Smooth muscle cell of the pulmonary artery (primary cell): ENCODE measurements at places on chromosomes 1 and 21. TPM values are rescaled to one million over a fixed set of nuclear protein-coding genes. Genes with fewer than 3 reads are reported as not detected.

Gene C1orf56
- total RNA-seq: 2.5 and 2.7 TPM in 2 replicates

Gene OR6K3
- not detected in 2 replicates for total RNA-seq

Gene CLDN8
- total RNA-seq: not detected in 2 replicates

Gene OR2T35
- total RNA-seq: not detected in 2 replicates

Gene CYP2J2
- 0.07 TPM in 1 of 2 replicates, not detected in the other for total RNA-seq

Gene PRR9
- 0.23 TPM in 1 of 2 replicates, not detected in the other for total RNA-seq

Gene OR4F29
- total RNA-seq: 0.20 TPM in 2 replicates

Gene RIPPLY3
- not detected in 2 replicates for total RNA-seq

Gene ALX3
- not detected in 2 replicates for total RNA-seq

Gene KIF2C
- 3.2 and 9.3 TPM in 2 replicates for total RNA-seq

Gene C1orf216
- 19.5 and 20.5 TPM in 2 replicates for total RNA-seq

Gene OBSCN
- 5.8 and 6.8 TPM in 2 replicates for total RNA-seq

Gene LIN28A
- total RNA-seq: not detected in 2 replicates

Gene ZBTB8B
- 0.07 TPM in 2 replicates for total RNA-seq

Gene LCE2C
- total RNA-seq: not detected in 2 replicates

Gene AMPD1
- total RNA-seq: not detected in 2 replicates

Gene KCNJ9
- total RNA-seq: under 0.01 TPM in 1 of 2 replicates, not detected in the other

Gene GJB4
- not detected in 2 replicates for total RNA-seq
